CD8-positive, alpha-beta T cell (primary cell): ENCODE measurements at places on chromosomes 5 and 9. TPM values are rescaled to one million over a fixed set of nuclear protein-coding genes. Genes with fewer than 3 reads are reported as not detected.

Gene FABP6
- total RNA-seq = not detected

Gene PCDHB8
- total RNA-seq = not detected

Gene TMC1
- not detected for total RNA-seq

Gene TAF11L5
- not detected for total RNA-seq

Gene IFNK
- not detected for total RNA-seq

Gene TAL2
- not detected for total RNA-seq

Gene ROR2
- 0.43 TPM for total RNA-seq

Gene GPSM1
- total RNA-seq = 5.4 TPM

Gene DOCK8
- 116 TPM for total RNA-seq

GRCh38 chr5:55665065-55665464, 47.1 kb downstream of the SLC38A9 start:
- no peak for DNase-seq

GRCh38 chr9:124852121-124852828, 985 bp upstream of the WDR38 start:
- DNase-seq = no peak

- DNase-seq = no peak
Measured at GRCh38 chr9:114172981-114173833, 17.9 kb downstream of the COL27A1 start.

DNA sequence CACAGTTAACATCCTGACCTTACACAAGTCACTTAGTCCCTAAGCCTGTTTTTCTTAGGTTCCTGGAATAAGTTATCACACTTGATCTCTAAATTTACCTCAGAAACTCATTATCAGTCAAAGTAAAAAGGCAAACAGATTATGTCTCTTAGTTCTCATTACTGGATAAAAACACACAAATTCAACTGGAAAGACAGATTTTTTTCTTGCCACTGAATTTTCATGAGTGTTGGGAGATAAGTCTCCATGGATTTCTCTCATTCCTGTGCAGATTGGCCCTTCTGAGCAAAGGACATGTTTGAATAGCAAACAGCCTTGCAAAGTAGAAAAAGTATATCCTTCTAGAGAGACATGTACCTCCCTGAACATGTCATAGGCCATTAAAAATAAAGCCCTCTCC, 10.2 kb downstream of the SPATA9 start:
- DNase-seq = no peak

DNA sequence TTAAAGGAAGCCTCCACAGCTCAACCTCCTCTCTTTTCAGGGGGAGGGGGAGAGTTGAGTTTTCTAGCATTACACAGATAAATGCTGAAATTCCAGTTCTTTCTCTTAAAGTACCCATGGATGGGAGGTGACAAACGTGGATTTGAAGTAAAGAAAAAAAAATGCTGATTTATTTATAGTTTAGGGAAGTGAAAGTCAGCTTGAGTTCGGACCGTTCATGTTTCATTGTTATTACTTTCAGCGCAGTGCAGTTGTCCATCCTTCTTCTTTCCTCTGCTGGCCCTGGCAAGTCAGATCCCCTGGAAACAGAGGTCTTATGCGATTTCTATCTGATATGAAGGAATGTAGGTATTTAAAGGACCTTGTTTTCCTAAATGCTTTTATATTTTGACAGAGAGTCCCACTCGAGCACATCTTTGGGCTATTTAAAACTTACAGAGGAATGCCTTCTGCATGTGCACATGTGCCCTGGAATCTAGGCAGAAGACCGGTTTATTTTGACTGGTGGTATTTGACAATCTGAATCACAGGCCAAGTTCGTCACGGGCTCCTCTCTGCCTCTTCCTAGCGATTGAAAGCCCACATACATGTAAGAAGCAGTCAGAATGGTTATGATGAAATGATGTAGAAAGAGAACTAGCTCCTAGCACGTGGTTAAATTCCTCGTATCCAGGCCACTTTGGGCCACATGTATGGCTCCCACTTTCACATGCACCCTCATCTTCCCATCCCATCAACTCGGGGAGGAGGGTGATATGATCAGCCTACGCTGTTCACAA, 385.2 kb upstream of the KLF4 start:
- no peak for DNase-seq

DNA sequence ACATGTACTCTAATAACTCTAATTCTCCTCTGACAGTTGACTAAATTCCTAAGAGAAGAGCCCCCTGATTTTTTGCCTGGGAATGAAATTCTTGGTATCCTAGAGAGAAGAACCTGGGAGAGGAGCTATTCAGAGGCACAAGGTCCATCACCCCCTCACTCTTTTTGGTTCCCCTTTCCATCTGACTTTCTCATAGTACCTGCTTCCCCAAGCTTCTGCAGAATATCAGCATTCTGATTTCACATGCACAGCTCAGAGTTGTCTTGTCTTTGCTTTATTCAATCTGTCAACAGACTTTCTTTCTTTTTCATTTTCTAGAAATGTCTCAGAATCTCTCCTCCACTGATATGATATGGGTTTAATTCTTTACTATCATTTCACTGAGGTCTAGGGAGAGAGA, 141.5 kb upstream of the FBXL17 start:
- DNase-seq = no peak

DNA sequence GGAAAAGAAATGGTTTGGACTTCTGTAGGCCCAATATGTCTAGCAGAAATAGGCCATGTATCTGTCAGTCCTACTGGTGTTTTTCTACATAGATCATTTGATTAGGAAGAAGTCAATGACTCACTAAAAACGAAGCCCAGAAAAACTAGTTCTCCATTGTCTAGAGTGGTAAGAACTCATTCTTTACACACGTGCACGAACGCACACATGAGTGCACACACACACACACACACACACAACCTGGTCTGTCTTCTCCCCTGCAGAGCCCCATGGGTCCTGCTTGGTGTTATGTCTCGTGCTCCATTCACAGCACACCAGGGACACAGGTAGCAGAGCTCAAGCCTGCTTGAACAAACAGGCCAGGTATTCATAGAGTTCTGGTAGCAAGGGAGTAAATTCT, 14.9 kb upstream of the FCN1 start:
- no peak for DNase-seq

DNA sequence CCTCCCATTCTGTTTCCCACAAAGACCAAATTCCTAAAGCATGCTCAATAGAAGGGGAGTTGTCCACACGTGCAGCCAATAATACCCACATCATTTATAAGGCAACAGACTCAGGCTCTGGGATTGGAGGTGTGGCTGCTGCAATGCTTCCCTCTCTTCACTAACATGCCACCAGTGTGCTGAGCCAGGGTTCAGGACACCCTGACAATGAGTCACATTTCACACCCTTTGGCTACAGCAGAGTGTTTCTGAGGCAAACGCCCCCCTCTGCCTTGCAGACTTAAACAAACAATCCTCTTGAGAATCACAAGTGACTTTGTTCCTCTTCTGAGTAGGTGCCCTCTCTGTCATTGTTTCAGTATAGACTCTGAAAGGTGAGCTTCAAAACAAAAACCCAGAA, 189.3 kb upstream of the TLE4 start:
- DNase-seq = no peak

DNA sequence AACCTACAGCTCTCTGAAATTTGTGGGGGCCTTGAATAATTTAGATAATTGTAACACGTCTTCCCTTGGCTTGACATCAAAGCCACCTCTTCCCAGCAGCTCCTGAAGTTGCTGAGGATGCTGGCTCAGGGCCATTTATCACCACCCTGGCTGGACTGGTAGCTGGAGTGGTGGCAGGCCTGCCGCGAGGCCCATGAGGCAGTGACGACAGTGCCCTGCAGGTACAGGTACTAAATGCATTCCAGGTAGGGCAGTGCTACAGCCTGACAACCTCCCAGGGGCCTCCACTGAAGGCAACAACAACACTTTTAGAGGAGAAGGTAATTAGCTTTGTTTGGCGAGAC, 270.2 kb upstream of the KLF4 start:
- no peak for DNase-seq

GRCh38 chr5:8949908-8950307, 596.0 kb downstream of the SEMA5A start:
- DNase-seq = no peak

DNA sequence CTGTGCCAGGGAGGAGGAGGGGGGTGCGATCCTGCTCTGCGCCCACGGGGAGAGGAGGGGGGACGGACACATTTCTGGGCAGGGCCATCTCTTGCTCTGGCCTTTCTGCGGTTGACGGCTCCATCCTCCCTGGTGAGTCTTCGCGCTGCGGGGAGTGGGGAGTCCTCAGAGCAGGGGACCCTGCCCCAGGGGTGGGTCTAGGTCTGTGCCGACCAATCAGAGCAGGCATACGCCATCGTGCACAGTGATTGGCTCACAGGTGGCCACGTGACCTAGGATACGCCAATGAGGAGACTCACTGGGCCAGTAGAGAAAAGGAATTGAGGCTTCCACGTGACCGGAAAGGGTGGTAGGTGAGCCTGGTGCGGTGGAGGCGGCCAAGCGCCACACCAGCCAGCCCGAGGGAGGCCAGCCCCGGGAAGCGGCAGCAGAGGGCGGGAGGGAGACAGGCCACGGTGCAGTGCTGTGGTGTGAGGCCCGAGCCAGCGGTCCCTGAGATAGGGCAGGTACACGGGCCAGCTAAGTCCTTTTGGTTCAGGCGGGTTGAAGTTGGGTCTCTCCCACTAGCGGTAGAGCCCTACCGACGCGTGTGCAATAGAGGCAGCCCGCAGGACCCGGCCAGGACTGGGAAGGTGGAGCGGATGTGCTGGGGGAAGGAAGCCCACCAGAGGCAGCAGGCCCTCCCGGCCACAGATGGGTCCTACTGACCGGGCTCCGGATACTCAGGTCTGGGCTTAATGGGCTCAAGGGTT, 65.2 kb upstream of the RNF130 start:
- DNase-seq = no peak

GRCh38 chr5:3615217-3615616, 19.6 kb downstream of the IRX1 start:
- DNase-seq = no peak

DNA sequence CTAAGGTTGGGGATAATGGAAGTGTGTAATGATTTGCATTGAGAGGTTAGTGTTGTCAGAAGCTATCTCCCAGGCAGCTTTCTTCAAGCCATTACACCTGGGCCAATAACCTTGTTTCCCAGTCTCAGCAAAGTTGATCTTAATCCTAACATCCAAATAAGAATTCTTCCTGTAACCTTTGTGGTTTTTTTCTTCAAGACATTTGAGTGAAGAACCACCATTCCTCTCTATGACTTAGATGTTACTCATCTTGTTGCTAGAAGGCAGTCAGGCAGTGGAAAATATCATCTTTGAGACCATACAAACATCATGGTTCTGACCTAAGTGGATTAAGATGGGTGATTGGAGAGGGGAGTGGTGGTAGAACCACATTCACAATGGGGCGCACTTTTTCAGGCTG, 103.5 kb downstream of the NDUFAF2 start:
- DNase-seq = no peak

DNA sequence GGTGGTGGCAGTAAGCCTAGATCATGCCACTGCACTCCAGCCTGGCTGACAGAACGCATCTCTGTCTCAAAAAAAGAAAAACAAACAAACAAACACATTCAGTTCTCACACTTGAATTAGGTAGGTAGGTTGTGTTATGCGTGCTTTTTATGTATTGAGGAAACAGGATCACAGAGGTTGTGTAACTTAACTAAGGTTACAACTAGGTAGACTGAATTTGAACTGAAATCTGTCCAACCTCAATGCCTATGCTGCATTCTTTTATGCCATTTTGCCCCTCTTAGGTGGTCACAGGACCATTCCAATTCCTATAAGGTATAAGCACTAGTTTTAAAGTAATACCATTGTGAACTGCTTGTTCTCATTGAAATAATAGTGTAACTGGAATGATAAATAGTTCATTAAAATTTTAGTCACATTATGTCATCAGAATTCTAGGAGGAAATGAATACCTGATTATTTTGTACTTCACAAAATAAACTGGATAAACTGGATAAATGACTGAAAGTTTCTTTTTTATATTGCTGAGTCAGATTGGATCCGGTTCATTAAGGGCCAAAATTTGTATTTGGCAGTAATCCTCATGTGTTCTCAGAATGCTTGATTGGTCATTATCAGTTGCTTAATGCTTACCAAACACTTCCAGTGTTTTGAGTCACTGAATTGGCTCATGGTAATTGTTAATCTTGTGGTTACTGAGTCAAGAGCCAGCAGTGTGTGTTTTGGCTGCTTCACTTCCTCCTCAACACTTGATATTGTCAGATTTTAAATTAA, 7.1 kb downstream of the UBAP1 start:
- DNase-seq = no peak

- no peak for DNase-seq
Measured at GRCh38 chr5:7436521-7436920, 40.6 kb downstream of the ADCY2 start.

- DNase-seq = no peak
Measured at GRCh38 chr5:139658501-139658927, 10.4 kb downstream of the CXXC5 start.
